ENCODE measurements at places on chromosomes 13 and 19. TPM values are rescaled to one million over a fixed set of nuclear protein-coding genes. Genes with fewer than 3 reads are reported as not detected.
A peak's percentile ranks its signal among the peaks of the same experiment; 100 is the strongest.

GRCh38 chr19:41939861-41940730, 11.8 kb upstream of the ERFL start:
- no peak for ATAC-seq

DNA sequence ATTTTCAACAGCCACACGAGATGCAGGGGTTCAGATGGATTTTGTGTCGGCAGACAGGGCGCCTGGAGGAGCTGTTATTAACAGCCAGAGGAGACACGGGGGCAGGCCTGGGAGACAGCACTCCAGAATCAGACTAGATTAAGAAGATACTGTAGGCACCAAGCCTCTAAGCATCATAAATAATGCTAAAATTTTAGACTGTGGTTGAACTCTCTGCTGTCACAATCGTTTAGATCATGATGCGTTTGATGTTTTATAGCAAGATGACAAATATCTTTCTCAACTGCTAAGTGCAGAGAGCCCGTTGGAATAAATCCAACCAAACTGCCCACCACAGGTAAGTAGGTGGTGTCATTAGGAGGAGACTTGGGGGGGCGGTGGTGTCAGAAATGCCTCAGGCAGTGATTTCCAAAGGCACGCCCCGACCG, 63.9 kb downstream of the CEBPG start:
- ATAC-seq: no peak

PODNL1 gene
- total RNA-seq: 8.5 TPM

ZNF724 gene
- 2.6 TPM for total RNA-seq

GRCh38 chr19:1811472-1811894, 593 bp downstream of the ATP8B3 start:
- peak; percentile 51 for ATAC-seq

DNA sequence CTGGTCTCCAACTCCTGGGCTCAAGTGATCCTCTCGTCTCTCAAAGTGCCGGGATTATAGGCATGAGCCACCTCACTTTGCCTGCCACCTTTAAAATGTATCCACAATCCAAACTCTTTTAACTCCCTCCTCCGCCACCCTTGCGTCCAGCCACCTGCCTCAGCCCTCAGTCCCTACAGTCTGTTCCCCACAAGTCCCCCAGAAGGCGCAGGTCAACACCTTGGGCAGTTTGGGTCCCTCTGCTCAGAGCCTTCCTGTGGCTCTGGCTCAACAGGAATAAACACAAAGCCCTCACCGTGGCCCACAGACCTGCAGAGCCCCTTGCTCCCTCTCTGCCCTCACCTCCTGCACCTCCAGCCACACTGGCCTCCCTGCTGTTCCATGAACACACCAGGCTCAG, 7.5 kb upstream of the EMC10 start:
- ATAC-seq: no peak

GRCh38 chr13:104625201-104625600, 1559.0 kb upstream of the SLC10A2 start:
- ATAC-seq: no peak

GRCh38 chr19:50669302-50670101, 20.3 kb downstream of the C19orf81 start:
- ATAC-seq: no peak

ZFP36 gene
- 141 TPM for total RNA-seq

DNA sequence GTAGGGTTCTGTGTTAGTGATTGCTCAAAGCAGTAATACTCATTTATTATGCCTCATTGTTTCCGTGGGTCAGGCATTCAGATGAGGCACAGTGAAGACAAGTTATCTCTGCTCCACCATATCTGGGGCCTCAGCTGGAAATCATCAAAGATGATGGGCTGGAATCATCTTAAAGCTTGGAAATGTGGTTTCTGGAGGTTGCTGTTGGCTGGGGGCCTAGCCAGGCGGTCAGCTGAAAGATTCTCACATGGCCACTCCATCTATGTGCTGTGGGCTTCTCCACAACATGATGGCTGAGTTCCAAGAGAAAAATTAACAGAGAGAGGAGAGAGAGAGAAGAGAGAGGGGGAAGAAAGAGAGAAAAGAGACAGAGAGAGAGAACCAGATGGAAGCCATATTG, 75.5 kb downstream of the OLFM4 start:
- no peak for ATAC-seq

EFNB2 gene
- total RNA-seq: 16.8 TPM

ACER1 gene
- 1.8 TPM for total RNA-seq

DNA sequence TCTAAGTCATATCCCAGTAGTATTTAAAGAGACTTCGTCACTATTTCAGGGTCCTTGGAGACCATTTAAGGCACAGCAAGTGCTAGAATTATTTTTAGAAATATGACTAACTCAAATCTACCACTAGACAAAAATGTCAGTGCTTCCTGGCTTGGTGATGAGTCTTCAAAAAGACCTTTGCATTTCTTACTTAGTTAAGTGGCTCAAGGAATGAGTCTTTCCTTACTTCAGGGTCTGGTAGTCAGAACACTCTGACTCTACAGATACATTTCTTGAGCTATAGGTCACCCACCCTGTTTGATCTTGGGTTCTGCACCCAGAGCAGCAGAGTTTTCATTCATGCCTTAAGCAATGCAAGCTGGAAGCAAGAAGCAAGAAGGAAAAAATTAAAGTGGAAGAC, 191.0 kb upstream of the HTR2A start:
- ATAC-seq: no peak

- ATAC-seq: no peak
These were observed 4.6 kb upstream of the DNM2 start for GRCh38 chr19:10713317-10713716.

GRCh38 chr13:112177450-112178288, 110.7 kb downstream of the SOX1 start:
- ATAC-seq: no peak

DNA sequence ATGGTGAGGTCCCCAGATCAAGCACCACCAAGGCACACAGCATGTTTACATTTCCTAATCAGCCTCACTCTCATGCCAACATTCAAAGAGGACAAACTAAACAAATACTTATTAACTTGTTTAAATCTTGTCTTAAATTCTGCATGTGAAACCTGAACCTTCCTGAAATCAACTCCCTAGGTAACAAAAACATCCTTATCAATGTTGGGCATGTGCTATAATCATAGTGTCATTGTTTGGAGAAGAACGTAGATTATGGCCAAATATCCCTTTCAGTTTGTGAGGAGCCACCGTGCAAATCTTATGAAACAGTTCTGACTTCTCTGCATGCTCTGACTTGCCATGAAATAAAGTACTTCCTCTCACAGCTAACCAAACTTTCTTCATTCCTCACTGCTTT, 123.8 kb downstream of the NDFIP2 start:
- peak; percentile 82 for ATAC-seq

- ATAC-seq: peak; percentile 95
These were observed at the start of gene PEPD for GRCh38 chr19:33521480-33522370. PEPD (minus strand) TSS chr19:33521791; CDS start chr19:33521760, 31 bp downstream.

GRCh38 chr19:42563352-42564210, 31.1 kb downstream of the CEACAM8 start:
- ATAC-seq: peak; percentile 55

- ATAC-seq: no peak
These were observed 41.7 kb downstream of the PCDH17 start for GRCh38 chr13:57673197-57673596.

GRCh38 chr13:36382030-36382429, 35.8 kb upstream of the SPART start:
- ATAC-seq: peak; percentile 71

RASAL3 gene
- total RNA-seq: 1.8 TPM

DNA sequence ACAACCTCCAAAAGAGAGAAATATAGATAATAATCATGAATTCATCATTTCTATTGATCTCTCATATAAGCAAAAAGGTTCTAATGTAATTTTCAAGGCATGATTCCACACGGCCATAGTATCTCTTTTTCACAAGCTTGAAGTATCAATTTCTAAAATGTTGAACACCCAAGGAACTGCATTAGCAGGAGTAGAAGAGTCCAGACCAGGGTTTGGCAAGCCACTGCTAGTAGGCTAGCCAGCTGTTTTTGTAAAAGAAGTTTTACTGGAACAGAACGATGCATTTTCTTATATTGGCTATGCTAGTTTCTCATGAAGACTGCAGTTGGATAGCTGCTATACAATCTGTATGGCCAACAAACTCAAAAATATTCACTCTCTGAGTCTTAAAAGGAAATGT, 481.5 kb upstream of the MIR17HG start:
- ATAC-seq: no peak

PRTN3 gene
- not detected for total RNA-seq

OCEL1 gene
- 13.3 TPM for total RNA-seq

GRCh38 chr13:113534236-113534860, 43.8 kb upstream of the DCUN1D2 start:
- peak; percentile 33 for ATAC-seq

GRCh38 chr13:113959198-113959597, 14.7 kb downstream of the C13orf46 start:
- peak; percentile 41 for ATAC-seq

DNA sequence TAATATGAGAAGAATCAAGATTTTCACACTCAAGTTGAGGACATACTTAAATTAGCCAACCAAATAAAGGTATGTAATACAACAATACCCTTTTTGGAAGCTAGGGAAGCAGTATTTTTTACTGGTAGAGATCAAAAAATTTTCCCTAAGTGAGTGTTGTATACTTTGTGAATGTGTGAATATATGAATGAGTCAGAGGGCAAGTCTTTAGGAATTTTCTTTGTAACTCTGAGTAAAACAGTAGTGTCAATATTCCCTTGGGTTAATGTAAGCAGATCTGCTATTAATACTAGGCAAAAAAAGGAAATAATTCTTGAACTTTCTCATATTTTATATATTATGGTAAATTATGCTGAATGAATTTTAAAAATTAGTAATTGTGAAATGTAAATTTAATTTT, 1161.8 kb upstream of the MIR17HG start:
- ATAC-seq: no peak

GRCh38 chr13:30422054-30422839, at the start of gene UBE2L5:
UBE2L5 (plus strand) TSS chr13:30422493; CDS start chr13:30427991, 5,498 bp downstream.
- ATAC-seq: peak; percentile 89

GRCh38 chr19:38528213-38528755, 89.5 kb downstream of the MAP4K1 start:
- no peak for ATAC-seq

- ATAC-seq: no peak
These were observed 1925.8 kb upstream of the PRR20A start for GRCh38 chr13:55214841-55215345.

DNA sequence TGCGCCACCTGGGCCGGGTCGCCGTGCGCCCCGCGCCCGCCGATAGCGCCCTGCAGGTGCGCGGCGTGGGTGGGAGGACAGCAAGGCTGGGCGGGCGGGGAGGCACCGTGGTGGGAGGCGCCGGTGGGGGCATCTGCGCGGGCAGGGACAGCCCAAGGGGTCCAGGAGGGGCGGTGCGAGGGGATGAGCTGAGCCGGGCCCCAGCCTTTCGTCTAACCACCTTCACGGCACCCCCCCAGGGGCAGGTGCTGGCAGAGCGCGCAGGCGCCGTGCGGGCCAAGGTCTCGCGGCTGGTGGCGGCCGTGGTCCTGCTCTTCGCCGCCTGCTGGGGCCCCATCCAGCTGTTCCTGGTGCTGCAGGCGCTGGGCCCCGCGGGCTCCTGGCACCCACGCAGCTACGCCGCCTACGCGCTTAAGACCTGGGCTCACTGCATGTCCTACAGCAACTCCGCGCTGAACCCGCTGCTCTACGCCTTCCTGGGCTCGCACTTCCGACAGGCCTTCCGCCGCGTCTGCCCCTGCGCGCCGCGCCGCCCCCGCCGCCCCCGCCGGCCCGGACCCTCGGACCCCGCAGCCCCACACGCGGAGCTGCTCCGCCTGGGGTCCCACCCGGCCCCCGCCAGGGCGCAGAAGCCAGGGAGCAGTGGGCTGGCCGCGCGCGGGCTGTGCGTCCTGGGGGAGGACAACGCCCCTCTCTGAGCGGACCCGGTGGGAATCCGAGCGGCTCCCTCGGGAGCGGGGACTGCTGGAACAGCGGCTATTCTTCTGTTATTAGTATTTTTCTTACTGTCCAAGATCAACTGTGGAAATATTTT, 3.1 kb downstream of the KISS1R start:
- ATAC-seq: peak; percentile 13

N4BP2L1 gene
- total RNA-seq: 1.8 TPM

OR7C1 gene
- not detected for total RNA-seq

CEACAM1 gene
- 97.8 TPM for total RNA-seq

ZNF100 gene
- 3.5 TPM for total RNA-seq

CYP2A7 gene
- total RNA-seq: not detected

- no peak for ATAC-seq
These were observed 278.5 kb downstream of the DCT start for GRCh38 chr13:94201022-94201421.

STX10 gene
- 46.0 TPM for total RNA-seq

FFAR1 gene
- total RNA-seq: not detected

ZNF460 gene
- 68.7 TPM for total RNA-seq

DNA sequence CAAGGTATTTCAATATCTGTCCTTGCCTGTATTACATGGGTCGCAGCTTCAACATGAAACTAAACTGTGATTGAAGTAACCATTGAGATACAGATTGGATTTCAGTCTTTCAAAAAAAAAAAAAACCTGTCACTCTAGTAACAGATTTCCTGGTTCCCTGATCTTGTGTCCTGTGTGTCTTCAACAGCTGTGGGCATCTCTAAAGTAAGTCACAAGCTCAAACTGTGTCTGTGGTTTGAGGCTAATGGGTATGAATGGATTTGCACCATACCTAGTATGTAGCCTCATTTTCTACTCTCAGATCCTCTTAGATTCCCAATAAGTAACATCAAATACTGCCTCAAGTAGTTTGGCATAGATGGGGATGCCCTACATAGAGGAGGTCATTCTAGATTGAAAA, 300.1 kb downstream of the COG6 start:
- no peak for ATAC-seq

SLC17A7 gene
- not detected for total RNA-seq

CD22 gene
- 2.5 TPM for total RNA-seq

GRCh38 chr13:45670189-45670885, 31.8 kb upstream of the CBY2 start:
- ATAC-seq: no peak

- no peak for ATAC-seq
These were observed 121.8 kb downstream of the TBC1D4 start for GRCh38 chr13:75360170-75360569.

GRCh38 chr19:5621945-5622464, 571 bp downstream of the SAFB2 start:
- ATAC-seq: no peak

Data from esophagus mucosa (tissue), 1 donor.